ENCODE measurements at places on chromosomes 13 and 19.

DNA sequence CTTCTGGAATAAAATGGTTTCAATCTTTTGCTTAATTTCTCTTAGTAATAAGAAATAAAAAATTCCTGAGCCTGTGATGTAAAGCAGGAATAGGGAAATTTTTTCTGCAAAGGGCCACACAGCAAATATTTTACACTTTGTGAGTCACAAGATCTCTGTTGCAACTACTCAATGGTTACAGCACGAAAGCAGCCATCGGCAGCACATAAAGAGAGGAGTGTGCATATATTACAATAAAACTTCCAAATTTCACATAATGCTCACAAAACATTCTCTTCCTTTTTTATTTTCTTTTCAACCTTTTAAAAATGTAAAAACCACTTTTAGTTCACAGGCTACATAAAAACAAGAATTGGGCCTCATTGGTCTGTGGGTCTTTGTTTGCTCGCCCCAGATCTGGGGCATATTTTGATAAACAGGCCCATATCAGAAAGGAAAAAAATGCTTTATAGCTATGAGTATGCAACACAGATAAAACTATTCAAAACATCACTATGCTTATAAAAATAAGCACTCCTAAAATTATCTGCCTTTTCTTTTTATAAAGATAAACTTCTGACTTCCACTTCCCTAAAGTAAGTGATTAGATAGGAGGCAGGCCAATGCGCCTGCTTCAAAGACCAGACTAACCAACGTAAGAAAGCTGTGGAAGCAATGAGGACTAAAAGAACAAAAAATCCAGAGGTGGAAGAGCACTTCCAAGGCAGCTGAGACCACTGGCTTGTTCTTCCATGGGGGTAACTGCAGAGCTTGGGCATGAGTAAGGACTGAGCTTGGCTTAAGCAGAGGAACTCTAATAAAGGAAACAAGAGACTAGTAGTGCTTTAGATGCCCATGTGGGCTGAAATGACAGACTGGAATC is 26.5 kb downstream of the MYCBP2 start:
- DNase-seq: no peak

- DNase-seq: no peak
These were observed 1191.0 kb downstream of the SLITRK5 start for GRCh38 chr13:88862095-88862620.

DNA sequence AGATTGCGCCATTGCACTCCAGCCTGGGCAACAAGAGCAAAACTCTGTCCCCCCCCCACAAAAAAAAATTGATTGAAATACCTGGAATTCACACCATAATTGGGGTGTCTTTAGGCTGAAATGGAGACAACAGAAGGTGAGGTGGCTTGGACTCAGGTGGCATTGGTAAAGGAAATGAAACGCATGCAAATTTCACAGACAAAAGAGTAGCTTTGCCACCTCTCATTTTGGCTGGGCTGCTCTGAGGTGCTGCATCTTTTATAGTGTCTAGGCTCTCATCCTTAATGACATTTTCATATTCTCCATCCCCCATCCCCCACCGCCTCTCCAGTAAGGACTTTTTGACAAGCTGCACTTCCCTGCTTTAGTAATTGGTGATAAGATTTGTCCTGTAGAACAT is 6.9 kb downstream of the UBE2L5 start:
- DNase-seq: no peak

DNA sequence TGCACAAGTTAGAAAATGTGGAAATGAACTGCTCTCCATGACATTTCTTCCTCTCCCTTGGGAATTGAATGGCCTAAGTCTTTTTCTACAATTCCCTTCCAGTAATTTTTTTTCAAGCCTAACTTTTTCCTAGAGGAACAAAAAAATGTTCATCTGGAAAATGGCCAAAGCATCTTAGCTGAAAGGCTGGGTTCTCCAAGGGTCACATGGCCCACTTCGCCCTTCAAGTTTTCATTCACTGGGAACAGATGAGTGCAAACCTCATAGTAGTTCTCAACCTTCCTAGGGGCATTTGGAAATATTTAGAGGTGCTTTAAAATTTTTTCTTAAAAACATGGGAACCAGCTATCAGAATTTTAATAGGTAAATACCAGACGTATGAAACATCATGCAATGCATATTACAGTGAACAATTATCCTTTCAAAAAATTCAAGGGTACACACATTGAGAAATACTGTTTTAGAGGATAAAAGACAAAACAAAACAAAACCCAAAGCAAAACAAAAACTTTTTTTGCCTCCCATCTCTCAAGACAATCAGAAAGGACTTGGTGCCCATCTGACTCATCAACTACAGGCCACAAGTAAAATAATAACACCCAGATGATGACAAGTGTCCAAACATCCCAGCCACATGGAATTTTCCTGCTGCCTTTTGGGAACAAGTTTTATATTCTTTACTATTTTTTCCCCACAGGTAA is 208.8 kb downstream of the SLITRK6 start:
- DNase-seq: no peak

DNA sequence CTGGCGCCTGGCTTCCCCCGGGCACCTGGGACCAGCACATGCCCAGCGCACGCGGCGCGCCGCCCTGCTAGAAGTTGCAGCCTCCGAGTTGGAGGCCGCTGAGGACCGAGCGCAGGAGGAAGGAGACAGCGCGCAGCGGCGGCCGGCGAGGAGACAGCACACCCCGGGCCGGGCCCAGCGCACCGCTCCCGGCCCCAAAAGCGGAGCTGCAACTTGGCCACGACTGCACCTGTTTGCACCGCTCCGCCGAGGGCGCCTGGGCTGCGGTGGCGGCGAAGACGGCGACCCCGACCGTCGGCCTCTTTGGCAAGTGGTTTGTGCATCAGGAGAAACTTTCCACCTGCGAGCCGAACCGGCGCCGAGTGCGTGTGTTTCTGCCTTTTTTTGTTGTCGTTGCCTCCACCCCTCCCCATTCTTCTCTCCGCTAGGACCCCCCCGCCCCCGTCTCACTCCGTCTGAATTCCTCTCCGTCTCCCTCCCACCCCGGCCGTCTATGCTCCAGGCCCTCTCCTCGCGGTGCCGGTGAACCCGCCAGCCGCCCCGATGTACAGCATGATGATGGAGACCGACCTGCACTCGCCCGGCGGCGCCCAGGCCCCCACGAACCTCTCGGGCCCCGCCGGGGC is at the start of gene SOX1:
SOX1 (plus strand) TSS at position 34 of the 626 bp plus-strand sequence; CDS start at position 544, 510 bp downstream.
- no peak for DNase-seq

DNA sequence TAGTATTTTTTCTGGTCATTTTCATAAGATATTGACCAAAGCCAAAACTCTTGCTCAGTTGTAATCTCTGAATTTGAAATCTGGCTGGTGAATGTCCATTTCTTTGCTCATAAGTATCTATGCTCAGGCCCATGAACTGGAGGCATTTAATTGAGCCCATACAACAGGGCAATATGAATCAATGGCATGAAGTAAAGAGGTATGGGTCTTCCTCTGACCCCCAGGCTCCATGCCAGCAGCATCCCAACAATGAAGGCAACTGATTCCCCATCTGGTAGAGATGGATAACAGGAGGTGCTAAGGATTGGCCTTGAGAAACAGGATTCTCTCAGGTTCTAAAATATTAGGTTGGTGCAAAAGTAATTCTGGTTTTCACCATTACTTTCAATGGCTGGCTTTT is 330.8 kb downstream of the LIG4 start:
- no peak for DNase-seq

DNA sequence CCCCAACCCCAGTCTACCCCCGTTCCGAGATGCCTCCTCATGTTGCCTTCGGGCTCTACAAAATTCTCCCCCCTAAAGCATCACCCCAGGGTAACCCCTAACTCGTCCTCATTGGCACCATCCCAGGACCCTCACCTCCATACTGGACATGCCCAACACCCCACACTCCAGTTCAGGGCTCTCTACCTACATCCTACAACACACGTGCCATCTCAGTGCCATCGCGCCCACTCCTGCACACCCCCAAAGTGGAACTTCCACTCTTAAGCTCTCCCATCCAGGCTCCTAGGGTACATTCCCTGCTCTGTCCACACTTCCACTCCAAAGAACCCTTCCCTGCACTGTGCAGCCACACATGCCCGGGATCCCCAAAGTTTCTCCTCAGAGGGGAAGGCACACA is 827 bp upstream of the FKRP start:
- DNase-seq: no peak

DNA sequence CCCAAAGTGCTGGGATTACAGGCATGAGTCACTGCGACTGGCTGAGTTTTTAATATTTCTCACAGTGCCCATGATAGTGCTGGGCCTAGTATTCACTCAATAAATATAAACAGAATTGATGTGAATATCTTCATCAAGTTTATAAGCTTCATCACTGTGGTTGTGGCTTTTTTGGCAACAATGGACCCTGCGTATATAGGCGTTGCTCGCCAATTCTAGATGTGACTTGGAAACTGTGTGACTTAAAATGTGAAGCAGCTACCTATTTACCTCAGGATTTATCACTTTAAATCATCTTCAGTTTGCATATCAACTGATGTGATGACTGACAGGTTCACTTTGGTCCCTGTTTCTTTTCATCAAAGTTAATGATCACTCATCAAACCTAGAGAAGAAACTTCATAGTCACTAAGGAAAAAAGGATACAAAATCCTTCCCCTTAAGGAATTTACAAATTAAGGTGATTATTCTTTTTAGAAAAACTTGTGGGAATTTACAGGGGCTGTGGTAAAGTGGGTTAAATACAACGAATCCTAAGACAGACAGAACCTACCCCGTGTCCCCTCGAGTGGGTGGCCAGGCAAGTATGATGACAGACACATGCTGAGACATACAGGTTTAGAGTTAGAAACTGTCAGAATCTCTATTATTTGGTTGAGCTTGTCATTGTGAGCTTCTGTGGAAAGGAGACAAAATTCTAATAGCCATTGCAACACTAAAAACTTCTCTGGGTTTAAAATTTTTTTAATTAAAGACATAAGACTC is 101.3 kb downstream of the AKAP11 start:
- no peak for DNase-seq

- DNase-seq: peak; percentile 89
These were observed 1.5 kb upstream of the ECSIT start for GRCh38 chr19:11530432-11530831.

GRCh38 chr13:75512253-75512652 is 25.4 kb downstream of the COMMD6 start:
- DNase-seq: no peak

DNA sequence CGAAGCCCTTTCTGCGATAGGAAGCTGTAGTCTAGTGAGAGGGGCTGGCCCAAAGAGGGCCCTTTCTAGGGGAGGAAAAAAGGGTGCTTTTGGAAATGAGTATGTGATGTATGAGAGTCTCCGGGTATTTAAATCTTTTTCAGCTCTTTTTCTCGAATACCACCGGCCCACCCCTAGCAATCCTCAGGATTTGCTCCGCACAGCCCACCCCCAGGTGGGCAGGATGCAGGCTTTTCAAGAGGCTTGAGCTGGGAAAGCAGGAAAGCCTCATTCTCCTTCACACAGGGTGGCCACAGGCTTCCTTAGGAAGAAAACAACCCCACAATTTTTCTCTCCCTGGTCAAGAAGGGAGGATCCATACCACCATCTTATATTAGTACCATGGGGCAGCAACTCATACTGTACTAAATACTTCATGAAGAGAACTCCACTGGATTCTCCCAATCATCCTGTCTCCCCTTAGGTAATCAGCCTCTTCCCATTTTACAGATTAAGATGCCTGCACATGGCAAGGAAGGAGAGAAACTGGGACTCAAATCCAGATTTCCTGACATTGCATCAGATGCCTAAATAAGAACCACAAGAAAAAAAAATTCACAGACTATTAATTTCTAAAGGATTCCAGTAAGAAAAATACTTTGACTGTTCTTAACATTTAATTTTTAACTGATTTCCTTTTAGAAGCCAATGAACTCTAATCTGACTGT is 84.4 kb downstream of the STK24 start:
- DNase-seq: no peak

DNA sequence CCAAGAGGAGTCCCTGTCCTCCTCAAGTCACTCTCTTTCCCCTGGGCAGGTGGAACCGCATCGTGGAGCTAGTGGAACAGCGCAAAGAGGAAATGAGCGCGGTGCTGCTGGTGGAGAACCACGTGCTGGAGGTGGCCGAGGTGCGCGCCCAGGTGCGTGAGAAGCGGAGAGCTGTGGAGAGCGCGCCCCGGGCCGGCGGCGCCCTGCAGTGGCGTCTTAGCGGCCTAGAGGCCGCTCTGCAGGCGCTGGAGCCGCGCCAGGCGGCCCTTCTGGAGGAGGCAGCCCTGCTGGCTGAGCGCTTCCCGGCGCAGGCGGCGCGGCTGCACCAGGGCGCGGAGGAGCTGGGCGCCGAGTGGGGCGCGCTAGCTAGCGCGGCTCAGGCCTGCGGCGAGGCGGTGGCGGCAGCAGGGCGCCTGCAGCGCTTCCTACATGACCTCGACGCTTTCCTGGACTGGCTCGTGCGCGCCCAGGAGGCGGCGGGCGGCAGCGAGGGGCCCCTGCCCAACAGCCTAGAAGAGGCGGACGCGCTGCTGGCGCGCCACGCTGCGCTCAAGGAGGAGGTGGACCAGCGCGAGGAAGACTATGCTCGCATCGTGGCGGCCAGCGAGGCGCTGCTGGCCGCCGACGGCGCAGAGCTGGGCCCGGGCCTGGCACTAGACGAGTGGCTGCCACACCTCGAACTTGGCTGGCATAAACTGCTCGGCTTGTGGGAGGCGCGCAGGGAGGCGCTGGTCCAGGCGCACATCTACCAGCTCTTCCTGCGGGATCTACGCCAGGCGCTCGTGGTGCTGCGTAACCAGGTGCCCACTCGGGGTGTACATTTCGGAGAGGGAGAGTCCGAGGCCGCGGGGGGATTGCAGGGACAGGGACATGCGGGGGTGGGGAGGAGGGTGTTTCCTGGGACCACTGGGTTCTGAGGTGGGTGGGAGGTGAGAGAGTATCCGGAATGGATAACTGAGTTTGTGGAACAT is 52.8 kb downstream of the SPTBN4 start:
- no peak for DNase-seq

DNA sequence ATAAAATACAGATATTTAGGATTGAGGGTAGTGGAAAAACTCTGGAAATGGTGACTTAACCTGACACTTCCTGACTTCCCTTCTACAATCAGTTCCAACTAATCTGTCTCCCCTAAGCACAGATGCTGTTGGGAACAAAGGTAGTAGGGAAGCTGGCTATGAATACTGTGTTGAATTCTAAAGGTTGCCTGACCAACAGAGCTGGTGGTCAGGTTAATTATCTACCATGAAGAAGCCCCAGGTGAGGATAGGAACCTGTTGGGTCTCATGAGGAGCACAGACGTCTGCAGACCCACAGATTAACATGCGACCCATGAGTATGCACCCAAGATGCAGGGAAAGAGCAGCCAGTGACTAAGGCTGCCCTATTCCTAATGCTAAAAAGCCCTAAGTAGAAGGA is 172.3 kb downstream of the DIAPH3 start:
- no peak for DNase-seq
